Thoracic aorta (tissue), 2 donors: ENCODE measurements at places on chromosomes 2 and 18.

DNA sequence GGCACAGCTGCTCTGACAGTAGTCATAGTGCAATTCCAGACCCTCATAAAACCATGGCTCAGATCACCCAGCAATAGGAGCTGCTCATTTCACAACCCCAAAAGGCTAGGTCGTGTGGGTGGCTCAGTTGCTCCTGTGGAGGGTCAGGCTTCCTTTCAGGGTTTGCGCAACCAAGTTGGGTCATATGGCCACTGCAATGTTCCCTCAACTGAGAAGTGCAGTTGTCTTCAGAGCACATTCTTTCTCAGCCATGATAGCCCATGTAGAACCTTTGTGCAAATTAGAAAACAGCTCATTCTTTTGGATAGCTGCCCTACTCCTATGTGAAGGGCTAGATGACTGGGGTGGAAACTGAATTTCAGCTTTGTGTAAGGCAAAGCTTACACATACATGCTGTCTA lies 3.2 kb downstream of the SERPINB13 start:
- H3K4me1 ChIP-seq = no peaks in the 10 kb centered on the region
- DNase-seq = no peak
- no peaks in the 10 kb centered on the region for H3K36me3 ChIP-seq
- no peak overlapping the region for H3K4me3 ChIP-seq
- H3K27ac ChIP-seq = no peak overlapping the region

- DNase-seq = no peak
- H3K36me3 ChIP-seq = no peaks in the 10 kb centered on the region
- H3K27me3 ChIP-seq = no peaks in the 10 kb centered on the region
- H3K27ac ChIP-seq = no peak overlapping the region
- H3K4me3 ChIP-seq = no peak overlapping the region
Measured at GRCh38 chr2:232929303-232930058, 59.4 kb downstream of the SNORC start.

- peak; percentile 90 for DNase-seq
- H3K36me3 ChIP-seq = no peaks in the 10 kb centered on the region
- peaks cover 82% of the 10 kb centered on the region for H3K4me1 ChIP-seq
- peak overlapping the region; percentile 86 for H3K27ac ChIP-seq
Measured at GRCh38 chr2:19801367-19802080, 100.3 kb downstream of the TTC32 start.

GRCh38 chr2:234083572-234084348 lies 33.3 kb downstream of the SPP2 start:
- H3K27ac ChIP-seq = no peak overlapping the region
- no peak overlapping the region for H3K4me3 ChIP-seq
- H3K4me1 ChIP-seq = no peaks in the 10 kb centered on the region
- no peaks in the 10 kb centered on the region for H3K27me3 ChIP-seq
